Nucleus accumbens (tissue), 56 donors: ENCODE measurements at places on chromosomes 11 and 22.

DNA sequence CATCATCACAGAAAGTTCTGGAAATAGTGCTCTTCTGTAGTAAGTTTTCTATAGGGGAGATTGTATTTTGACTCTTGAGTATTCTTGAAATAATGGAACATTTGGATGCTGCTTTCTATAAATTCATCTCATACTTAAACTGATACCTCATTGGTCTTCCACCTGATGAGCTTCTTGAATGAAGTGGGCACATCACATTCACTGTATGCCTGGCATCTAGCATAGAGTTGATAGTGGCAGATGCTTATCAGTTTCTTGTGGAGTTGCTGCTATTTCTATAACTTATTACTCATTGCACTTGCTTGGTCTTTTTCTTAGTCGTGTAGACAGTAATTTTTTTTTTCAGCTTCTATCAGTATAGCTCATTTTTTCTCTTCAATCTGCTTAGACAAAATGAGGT lies 5.4 kb downstream of the ATXN10 start:
- no peak for DNase-seq

DNA sequence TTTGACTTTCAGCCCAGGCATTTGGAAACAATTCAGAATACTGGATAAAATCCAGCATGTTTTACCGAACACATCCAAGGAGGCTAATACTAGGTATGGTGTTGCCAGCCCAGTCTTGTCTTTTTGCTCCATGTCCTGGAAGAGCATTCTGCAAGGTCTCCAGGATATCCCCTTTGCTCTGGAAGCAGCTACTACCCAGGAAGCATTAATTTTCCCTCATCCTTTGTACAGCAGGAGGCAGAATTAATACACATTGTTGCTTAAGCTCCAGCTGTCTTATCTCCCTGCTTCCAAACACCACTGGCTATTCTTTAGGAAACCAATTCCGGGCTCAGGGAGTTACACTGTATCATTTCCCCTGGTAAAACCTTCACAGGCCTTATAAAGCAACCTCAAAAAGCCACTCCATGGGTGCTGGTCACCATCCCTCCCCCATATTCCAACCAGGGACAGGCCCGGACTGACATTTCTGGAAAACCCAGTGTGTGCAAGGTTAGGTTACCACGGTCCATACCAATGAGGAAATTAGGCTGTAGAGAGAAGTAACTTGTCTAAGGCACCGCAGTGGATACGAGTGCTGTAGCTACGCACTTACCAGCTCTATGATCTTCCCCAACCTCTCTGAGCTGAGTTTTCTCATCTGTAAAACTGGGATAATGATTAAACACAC lies 1.5 kb upstream of the UBASH3B start:
- no peak for DNase-seq

DNA sequence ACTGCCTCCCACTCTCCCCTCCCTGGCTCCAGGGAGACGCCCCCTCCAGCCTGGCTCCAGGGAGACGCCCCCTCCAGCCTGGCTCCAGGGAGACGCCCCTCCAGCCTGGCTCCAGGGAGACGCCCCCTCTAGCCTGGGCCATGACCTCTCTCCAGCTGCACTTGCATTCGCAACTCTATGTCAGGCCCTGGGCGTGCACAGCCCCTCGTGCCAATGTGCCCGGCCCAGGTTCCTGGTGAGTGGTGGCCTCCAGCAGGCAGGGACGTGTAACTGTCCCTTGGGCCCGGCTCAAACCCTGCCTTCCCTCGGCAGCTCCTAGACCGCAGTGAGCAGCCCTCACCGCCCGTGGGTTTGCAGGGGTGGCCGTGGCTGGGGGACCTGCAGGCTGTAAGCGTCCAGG lies 6.9 kb downstream of the MUC6 start:
- no peak for DNase-seq

DNA sequence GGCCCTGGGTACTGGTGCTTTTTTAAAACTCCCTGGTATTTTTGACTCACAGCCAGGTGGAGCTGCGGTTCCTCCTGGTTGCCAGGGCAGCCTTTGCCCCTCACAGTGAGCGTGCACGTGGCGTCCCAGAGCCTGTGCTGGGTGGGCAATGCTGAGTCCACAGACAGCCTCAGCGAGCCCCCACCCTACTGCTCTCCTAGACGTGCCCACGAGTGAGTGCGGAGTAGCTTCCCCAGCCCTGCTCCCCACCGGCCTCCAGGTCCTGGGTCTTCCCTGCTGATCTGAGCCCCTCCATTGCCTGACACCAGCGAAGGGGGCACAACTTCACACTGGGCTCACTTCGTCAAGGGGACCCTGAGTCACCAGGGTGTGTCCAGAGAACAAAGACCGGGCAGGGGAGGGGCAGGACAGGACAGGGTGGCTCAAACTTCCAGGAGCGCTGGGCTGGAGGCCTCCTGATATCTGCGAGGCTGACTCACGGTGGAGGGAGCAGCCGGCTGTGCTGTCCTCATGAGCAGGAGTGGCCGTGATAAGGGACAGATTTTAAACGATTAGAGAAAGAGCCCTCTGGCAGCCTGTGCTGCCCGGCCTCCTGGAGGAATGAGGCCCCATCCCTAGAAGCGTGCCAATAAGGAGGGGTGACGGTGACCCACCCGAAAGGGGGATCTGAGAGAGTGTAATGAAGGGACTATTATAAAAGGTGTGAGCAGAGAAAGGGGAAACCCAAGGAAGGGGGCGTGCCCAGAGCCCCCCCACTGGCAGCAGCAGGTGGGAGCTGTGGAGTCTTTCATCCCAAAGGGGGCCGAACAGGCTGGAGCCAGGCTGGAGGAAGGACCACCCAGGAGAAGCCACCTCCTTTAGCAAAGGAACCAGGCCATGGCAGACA lies 129.3 kb upstream of the FGF3 start:
- DNase-seq, result no peak

GRCh38 chr11:6622261-6623171 lies 3.3 kb upstream of the TPP1 start:
- DNase-seq, result no peak
